Activated CD4-positive, alpha-beta T cell treated with anti-CD3 and anti-CD28 coated beads, Interleukin-2, amount 10 ng/mL, durations not matched to agents 24 days and 14 days (primary cell): ENCODE measurements at places on chromosomes 3 and 15. TPM values are rescaled to one million over a fixed set of nuclear protein-coding genes. Genes with fewer than 3 reads are reported as not detected.

GRCh38 chr3:26712211-26713026 is 89.8 kb downstream of the LRRC3B start:
- no peaks in the 10 kb centered on the region for H3K27me3 ChIP-seq
- peak; percentile 57 for DNase-seq
- H3K4me3 ChIP-seq: no peak overlapping the region

GRCh38 chr3:71330909-71331308 is 252.6 kb downstream of the FOXP1 start:
- no peak overlapping the region for H3K4me3 ChIP-seq
- H3K4me1 ChIP-seq: no peaks in the 10 kb centered on the region
- no peak for DNase-seq
- peaks cover 9% of the 10 kb centered on the region for H3K36me3 ChIP-seq

GRCh38 chr3:20809356-20809755 is 623.4 kb upstream of the SGO1 start:
- no peaks in the 10 kb centered on the region for H3K36me3 ChIP-seq
- H3K4me3 ChIP-seq: no peak overlapping the region
- DNase-seq: no peak
- no peaks in the 10 kb centered on the region for H3K4me1 ChIP-seq
- no peaks in the 10 kb centered on the region for H3K27me3 ChIP-seq
- H3K27ac ChIP-seq: no peak overlapping the region

DNA sequence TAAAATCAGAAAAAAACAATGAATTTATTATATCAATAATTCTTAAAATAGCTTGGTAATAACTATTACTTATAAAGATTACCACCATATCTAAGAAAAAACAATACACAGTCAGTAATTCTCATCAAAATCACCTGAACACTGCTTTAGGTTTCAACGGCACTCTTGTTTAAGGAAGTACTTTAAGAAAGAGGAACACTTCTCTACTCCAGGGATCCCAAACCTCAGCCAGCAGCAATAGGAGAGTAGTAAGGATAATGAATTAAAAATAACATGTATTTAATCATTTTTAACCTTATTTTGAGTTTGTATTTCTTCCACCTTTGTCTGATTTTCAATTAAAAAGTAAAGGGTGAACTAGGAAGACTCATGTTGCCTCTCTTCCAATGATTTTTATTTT is 494.0 kb upstream of the NR2F2 start:
- peaks cover 23% of the 10 kb centered on the region for H3K27me3 ChIP-seq
- peaks cover 30% of the 10 kb centered on the region for H3K4me1 ChIP-seq
- H3K27ac ChIP-seq: no peak overlapping the region
- H3K4me3 ChIP-seq: no peak overlapping the region

DNA sequence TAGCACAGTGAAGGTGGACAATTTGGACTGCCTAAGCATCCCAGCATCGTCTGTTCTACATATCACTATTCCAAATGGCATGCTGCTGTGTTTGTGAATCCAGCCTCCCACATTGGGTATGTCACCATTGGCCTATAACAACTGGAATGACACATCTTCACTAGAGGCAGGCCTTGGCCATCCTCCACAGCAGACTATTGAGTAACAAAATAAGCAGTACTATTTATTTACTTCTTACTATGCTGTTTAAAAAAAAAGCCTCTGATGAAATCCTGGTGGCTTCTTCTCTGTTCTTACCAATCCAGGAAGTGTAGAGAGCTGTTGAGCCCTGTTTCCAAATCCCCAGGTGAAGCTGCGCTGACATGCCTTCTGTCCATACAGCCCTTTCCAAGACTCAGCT is 30.6 kb upstream of the CERS3 start:
- no peak for DNase-seq
- H3K36me3 ChIP-seq: peaks cover 62% of the 10 kb centered on the region
- no peaks in the 10 kb centered on the region for H3K27me3 ChIP-seq
- H3K4me1 ChIP-seq: peaks cover 4% of the 10 kb centered on the region
- no peak overlapping the region for H3K4me3 ChIP-seq

GRCh38 chr15:32694222-32694983 is 23.4 kb upstream of the GREM1 start:
- H3K36me3 ChIP-seq: no peaks in the 10 kb centered on the region
- no peak for DNase-seq
- no peak overlapping the region for H3K27ac ChIP-seq
- peaks cover 3% of the 10 kb centered on the region for H3K27me3 ChIP-seq
- H3K4me1 ChIP-seq: no peaks in the 10 kb centered on the region
- H3K4me3 ChIP-seq: no peak overlapping the region

GRCh38 chr15:93066834-93067648 is 22.0 kb downstream of the RGMA start:
- H3K27ac ChIP-seq: no peak overlapping the region
- peaks cover 2% of the 10 kb centered on the region for H3K4me1 ChIP-seq
- no peak for DNase-seq
- H3K27me3 ChIP-seq: peaks cover 25% of the 10 kb centered on the region
- no peak overlapping the region for H3K4me3 ChIP-seq

DNA sequence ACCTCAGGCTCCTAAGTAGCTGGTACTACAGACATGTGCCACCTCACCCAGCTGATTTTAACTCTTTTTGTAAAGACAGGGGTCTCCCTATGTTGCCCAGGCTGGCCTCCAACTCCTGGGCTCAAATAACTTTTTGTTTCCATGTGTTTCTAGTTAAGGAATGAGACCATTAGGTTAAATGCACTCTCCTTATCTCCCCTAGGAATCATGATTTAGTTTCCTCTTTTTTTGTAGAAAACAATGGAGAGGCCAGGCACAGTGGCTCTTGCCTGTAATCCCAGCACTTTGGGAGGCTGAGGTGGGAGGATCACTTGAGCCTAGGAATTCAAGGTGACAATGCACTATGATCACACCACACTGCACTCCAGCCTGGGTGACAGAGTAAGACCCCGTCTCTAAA is 198.8 kb upstream of the C2CD4B start:
- H3K4me3 ChIP-seq: no peak overlapping the region
- no peaks in the 10 kb centered on the region for H3K4me1 ChIP-seq
- H3K36me3 ChIP-seq: no peaks in the 10 kb centered on the region
- no peak for DNase-seq
- peaks cover 21% of the 10 kb centered on the region for H3K27me3 ChIP-seq

The GPR62 gene
- total RNA-seq: not detected in 2 replicates

The CACNA1D gene
- total RNA-seq: 0.62 and 0.77 TPM in 2 replicates

The TSEN2 gene
- total RNA-seq: 30.5 and 39.3 TPM in 2 replicates
